ENCODE measurements at places on chromosomes 2 and 18.

DNA sequence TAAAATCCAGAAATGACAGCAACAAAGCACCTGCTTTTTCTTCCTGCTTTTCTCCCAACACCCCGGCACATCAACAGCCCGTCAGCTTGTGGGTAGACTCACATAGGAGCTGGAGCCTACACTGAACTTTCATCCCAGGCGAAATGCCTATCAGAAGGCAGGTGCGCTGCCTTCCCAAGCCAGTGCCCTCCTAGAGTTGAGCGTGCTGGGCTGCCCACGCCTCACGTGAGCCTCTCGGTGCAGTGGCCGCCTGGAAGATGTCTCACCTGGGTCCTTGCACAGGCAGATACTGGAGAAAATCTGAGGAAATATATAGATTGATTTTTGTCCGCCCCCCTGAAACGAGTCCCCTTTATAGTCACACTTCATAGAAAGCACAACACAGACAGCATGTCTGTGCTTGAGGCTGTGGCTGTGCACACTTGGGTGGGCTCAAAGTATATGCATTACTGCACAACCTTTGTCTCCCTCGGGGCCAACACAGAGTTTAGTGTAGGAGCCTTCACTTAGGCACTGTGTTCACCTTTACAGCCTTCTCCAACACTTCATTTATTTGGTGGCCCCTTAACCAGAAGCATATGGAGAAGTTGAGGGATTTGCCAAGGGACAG is 112.5 kb downstream of the SMAD7 start:
- DNase-seq = peak; percentile 41

DNA sequence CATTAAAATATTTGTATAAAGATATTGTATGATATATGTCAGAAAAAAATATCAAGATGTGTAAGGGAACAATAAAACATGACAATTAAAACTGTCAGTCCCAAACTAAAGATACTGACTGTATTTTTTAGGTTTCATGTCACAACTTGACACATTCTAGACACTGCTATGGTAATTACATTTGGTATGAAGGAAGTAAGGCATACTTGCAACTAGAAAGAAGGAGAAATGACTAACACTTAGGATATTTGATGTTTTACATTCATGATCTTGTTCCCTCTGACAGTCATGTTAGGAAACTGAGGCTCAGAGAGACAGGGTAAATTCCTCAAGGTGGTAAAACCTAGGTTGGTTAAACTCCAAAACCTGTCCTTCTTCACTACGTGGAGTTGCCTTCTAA is 68.3 kb downstream of the TMEFF2 start:
- DNase-seq = no peak

DNA sequence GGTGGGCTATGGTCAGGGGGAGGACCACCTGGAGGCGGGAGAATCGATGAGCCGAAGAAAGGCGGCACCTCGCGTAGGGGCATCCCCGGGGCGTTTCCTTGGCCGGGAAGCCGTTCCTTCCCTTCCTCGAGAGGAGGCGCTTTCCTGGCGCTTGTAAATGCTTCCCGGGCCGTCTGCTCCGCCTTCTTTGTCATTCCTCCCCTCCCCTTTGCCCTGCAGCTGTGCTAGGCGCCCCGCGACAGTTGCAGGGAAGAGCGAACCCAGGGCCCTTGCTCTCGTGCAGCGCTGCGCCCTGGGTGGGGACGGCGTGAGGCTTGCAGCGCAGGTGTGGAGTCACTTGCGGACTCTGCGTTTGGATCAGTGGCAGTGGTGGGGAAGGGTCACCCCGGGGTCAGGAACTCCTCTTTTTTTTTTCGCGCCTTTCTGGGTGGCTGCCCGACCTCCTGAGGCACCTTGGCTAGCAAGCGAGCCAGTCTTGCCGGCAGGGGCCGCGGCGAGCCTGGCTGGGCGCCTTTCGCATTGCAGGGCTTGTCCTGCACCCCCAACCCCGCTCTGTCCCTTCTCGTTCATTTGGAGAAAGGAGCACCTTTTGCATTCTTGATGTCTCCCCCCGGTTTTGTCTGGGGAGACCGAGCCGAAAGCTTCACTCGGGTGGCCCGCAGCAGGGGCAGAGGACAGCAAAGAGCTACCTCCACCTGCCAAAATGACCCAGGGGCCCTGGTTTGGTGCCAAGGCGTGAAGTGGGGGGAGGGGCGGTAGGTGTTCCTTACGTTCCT is 858 bp downstream of the KCNS3 start:
- peak; percentile 86 for DNase-seq

GRCh38 chr18:31497836-31498573 is at the start of gene DSG2:
Gene DSG2 (plus strand): TSS chr18:31498177. CDS start chr18:31498252, 75 bp downstream.
- no peak for DNase-seq

DNA sequence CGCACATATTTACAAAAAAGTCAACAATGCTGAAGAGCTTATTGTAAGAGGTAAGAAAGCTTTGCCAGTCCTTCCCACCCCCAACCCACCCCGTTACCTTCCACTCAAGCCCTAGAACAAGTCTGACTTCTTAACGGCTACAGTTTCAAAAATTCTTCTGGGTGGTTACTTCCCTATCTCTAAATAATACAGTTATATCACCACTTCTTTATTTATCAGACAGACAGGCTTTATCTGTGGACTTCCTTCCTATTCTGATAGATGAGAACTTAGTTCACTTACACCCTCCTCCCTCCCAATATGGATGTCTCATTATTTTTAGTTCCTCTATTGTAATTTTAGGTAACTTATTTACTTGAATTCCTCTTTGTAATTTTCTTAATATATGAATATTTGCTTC is 26.7 kb upstream of the ACTR3 start:
- DNase-seq = no peak

- no peak for DNase-seq
Observed at GRCh38 chr2:153105829-153106578, 372.6 kb downstream of the RPRM start.

DNA sequence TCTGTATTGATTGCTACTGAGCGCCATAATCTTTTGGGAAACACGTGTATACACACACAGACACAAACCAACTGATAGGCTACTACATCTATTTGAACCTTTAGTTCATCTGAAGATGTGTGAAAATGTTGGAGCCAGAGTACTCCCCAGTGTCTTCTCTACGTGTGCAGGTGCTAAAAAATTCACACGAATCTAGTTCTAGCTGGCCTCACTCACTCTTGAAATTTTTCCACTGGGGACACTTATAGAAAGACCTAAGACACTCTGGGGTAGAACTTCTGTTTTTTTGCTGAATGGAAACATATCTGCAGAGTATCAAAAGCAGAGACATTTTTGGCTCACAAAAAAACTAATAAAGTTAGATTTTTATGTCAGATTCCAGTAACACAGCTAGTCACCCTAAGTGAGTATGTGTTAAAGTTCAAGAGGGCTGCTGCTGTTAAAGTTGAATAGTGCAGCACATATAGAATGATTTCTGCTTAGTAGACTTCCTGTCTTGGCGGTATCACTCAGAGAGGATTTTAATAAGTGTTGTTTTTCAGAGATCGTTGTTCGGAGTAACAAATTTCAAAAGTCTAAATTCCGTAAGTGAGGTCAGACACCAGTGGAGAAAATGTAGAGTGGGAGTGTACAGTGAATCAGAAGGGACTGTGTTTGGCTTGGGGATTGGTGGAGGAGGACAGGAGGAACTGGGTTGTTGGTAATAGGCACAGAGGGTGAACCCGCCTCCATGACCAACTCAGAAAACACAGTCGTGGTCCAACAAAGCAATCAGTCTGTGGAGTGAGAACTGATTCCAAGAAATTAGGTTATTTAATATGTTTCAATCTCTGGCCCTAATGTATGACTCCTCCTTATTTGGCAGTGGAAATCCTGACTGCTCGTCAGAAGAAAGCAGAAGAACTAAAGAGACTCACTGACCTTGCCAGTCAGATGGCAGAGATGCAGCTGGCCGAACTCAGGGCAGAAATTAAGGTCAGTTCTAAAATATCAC is 43.1 kb downstream of the KCTD18 start:
- DNase-seq = no peak

- DNase-seq = no peak
Observed at GRCh38 chr2:191696001-191696400, 18.1 kb downstream of the NABP1 start.

DNA sequence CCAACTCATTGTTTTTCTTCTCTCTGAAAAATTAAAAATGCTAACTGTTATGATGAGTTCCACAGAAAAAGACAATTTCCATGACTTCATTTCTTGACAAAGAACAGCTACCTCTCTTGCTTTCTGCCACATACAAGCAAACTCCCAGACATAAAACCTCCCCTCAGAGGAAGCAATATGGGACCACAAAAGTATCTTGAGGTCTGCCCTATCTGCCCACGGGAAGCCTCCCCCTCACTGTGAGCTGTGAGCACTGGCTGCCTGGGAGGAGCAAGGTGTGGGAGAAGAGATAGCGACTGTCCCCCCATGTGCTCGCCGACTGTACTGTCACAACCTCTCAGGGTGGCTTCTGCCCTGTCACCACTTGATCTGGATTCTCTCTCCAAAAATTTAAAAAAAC is 69.7 kb upstream of the NRP2 start:
- no peak for DNase-seq

- no peak for DNase-seq
Observed at GRCh38 chr2:120787111-120787821, 51.6 kb downstream of the GLI2 start.

DNA sequence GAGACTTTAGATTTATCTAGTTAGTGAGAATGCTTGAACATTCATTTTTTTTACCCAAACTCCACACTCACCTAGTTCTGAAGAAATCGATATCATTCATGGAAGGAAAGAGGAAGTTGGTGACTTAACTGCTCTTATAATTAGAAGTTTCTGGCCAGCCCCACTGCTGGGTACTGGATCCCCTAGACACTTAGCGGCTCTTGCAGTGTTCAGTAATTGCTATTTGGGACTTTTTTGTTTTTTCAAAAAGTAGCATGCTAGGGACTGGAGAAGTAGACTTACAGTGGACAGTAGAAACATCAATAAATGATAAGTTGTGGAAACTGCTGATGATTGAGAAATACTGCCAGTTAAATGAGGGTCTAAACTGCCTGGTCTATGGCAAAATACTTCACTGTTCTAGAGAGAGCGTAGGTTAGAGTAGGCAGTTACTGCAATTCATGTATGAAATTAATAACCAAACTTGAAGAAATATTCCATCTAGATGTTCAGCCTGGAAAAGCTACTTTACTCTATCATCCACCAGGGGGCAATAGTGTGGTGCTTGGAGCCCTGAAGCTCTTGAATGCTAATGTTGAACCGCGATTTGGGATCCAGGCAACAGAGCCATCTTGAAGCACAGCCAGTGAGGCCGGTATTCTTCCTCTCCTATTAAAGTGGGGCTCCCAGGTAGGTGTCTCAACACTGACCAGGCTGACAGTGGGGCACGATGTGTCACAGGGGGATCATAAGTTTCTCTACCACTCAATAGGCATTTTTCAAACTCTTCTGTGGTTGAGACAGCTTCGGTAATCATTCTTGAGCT is 146.1 kb upstream of the SESTD1 start:
- no peak for DNase-seq

- DNase-seq = no peak
Observed at GRCh38 chr18:36526611-36527010, 229.1 kb downstream of the FHOD3 start.

DNA sequence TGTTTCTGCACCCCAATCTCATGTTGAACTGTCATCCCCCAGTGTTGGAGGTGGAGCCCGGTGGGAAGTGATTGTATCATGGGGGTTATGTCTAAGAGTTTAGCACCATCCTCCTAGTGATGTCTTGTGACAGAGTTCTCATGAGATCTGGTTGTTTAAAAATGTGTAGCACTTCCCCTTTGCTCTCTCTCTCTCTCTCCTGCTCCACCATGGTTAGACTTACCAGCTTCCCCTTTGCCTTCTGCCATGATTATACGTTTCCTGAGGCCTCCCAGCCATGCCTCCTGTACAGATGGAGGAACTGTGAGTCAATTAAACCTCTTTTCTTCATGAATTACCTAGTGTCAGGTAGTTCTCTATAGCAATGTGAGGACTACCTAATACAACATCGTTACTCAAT is 396.9 kb upstream of the LRATD1 start:
- DNase-seq = no peak

- no peak for DNase-seq
Observed at GRCh38 chr2:54986264-54986663, 64.0 kb downstream of the RTN4 start.

DNA sequence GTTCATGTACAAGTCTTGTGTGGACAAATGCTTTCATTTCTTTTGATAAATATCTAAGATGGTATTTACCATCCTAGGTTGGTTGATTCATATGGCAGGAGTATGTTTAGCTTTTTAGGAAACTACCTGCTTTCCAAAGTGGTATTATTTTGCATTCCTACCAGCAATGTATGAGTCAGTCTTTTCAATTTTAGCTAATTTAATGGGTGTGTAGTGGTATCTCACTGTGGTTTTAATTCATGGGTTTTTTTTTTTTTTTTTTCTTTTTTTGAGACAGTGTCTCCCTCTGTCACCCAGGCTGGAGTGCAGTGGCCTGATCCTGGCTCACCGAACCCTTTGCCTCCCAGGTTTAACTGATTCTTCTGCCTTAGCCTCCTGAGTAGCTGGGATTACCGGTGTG is 4.2 kb downstream of the ZNF512 start:
- DNase-seq = no peak

DNA sequence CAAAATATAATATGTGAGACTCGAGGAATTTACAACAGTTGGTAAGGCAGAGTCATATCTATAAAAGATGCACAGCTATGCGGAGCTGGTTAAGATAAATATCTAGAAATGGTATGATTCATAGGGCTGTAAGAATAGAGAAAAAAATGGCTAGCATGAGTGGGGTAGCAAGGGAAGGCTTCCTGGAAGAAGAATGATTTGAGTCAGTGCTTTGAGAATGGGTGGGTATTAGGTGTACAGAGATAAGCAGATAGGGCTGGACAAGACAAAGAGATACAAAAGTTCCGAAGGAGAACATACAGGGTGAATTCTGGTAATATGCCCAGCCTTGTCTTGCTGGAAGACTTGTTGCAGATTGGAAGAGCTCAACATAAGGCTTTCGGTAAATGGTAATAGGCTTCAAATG is 291.5 kb upstream of the CCDC68 start:
- no peak for DNase-seq

DNA sequence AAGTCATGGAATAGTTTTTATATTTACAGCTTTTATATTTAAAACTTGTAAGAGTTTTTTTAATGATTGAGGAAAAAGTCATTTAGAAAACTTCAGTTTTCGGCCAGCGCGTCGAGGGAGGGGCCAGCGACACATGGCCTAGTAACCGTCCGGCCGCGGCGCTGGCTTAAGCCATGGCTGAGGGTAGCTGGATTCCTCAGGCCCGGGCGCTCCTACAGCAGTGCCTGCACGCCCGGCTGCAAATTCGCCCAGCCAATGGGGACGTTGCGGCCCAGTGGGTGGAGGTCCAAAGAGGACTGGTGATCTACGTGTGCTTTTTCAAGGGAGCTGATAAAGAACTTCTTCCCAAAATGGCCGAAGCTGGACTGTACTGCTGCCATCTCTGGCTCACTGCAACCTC is 4.9 kb upstream of the KLHL41 start:
- no peak for DNase-seq

DNA sequence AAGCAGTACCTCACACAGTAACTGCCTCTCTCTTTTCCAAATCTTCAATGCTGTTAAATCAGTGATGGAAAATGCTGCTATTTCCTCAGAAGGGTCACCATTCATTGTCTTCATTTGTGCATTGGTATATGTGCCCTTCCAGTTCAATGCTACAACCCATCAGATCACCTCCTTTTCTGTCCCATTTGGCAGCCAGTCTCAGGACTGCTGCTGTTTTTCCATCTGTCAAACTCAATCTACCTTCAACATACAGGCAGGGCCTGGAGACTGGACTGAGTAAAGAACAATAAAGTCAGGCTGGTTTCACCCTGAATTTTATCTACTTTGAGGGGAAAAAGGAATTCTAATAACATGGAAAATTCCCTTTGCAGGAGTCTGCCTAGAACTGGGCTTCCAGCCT is 17.9 kb downstream of the ZNF385B start:
- no peak for DNase-seq

- DNase-seq = no peak
Observed at GRCh38 chr2:209872675-209873074, 101.0 kb downstream of the UNC80 start.

GRCh38 chr18:2217356-2217755 is 353.9 kb downstream of the METTL4 start:
- no peak for DNase-seq
